ENCODE measurements at places on chromosomes 4 and X.
A peak's percentile ranks its signal among the peaks of the same experiment; 100 is the strongest.

DNA sequence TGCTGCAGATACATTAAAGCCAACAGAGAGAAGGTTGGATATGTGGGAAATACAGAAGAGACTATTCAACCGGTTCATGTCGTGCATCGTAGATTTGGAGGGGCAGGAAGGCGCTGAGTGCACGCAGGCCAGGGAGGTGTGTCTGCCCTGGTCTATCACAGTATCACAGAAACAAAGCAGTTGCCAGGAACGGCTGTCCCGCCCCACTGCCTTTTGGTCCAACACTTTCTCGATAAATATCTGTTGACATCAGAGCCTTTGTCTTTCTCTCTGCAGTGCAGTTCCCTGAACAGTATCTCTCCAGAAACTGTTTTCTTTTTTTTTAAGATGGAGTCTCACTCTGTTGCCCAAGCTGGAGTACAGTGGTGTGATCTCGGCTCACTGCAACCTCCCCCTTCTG is 151.1 kb upstream of the BCOR start:
- DNase-seq = no peak

- no peak for DNase-seq
These were observed 21.2 kb upstream of the UGT8 start for GRCh38 chr4:114577386-114577785.

GRCh38 chr4:53013873-53014775 is 152.0 kb downstream of the RASL11B start:
- no peak for DNase-seq

GRCh38 chr4:111641813-111642579 is 503.3 kb upstream of the FAM241A start:
- peak; percentile 2 for DNase-seq

GRCh38 chr4:30471861-30472260 is 248.3 kb upstream of the PCDH7 start:
- DNase-seq = no peak

DNA sequence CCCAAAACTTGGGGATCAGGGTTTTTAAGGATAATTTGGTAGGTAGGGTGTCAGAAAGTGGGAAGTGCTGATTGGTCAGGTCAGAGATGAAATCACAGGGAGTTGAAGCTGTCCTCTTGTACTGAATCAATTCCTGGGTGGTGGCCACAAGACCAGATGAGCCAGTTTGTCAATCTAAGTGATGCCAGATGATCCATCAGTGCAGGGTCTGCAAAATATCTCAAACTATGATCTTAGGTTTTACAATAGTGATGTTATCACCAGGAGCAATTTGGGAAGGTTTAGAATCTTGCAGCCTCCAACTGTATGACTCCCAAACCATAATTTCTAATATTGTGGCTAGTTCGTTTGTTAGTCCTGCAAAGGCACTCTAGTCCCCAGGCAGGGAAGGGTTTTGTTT is 43.3 kb downstream of the CAMK2D start:
- DNase-seq = no peak

DNA sequence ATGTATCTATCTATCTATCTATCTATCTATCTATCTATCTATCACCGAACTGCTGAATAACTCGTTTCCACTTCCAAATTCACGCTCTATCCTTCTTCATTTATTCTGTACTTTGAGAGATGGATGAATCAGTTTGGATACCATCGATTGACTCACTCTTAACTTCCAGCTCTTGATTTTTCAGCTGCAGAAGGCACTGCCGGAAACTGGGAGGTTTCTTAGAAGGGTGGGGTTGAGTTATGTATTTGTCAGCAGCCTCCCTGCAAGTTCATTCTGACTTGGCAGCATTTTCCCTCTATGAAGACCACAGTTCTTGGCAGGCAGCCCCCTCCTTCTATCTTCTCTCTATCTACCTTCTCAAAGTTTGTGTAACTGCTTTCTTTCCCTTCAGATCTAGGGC is 112.0 kb upstream of the MAGEB18 start:
- DNase-seq = no peak
